Endothelial cell of umbilical vein (primary cell): ENCODE measurements at places on chromosomes 1 and 21. TPM values are rescaled to one million over a fixed set of nuclear protein-coding genes. Genes with fewer than 3 reads are reported as not detected.

Gene SDHC
- 136 and 148 TPM in 2 replicates for total RNA-seq

Gene CFAP74
- total RNA-seq = not detected in 2 replicates

Gene INAVA
- total RNA-seq = 0.42 TPM in 2 replicates

Gene IFI44
- total RNA-seq = 9.6 and 11.8 TPM in 2 replicates

Gene DNALI1
- total RNA-seq = 6.2 and 8.1 TPM in 2 replicates

Gene SLAMF9
- not detected in 2 replicates for total RNA-seq

Gene FMN2
- not detected in 2 replicates for total RNA-seq

Gene CA6
- total RNA-seq = not detected in 2 replicates

Gene KCNN3
- total RNA-seq = 0.85 and 1.1 TPM in 2 replicates

Gene ZNF670
- total RNA-seq = 5.1 and 5.2 TPM in 2 replicates

Gene C1orf94
- not detected in 2 replicates for total RNA-seq

Gene GUCA2B
- not detected in 2 replicates for total RNA-seq

Gene TNFRSF9
- total RNA-seq = 0.22 TPM in 1 of 2 replicates, not detected in the other

Gene HAO2
- not detected in 2 replicates for total RNA-seq

Gene ADORA1
- not detected in 2 replicates for total RNA-seq

Gene TNNI3K
- total RNA-seq = not detected in 2 replicates

Gene ARMH1
- total RNA-seq = not detected in 2 replicates

Gene DIO1
- not detected in 2 replicates for total RNA-seq

Gene ZNF648
- not detected in 2 replicates for total RNA-seq

Gene HCN3
- 1.8 and 3.3 TPM in 2 replicates for total RNA-seq

Gene UBASH3A
- not detected in 2 replicates for total RNA-seq

Gene SPRR2G
- not detected in 2 replicates for total RNA-seq

Gene IFI44L
- total RNA-seq = 1.5 and 2.8 TPM in 2 replicates

Gene TLR5
- total RNA-seq = 0.15 and 0.16 TPM in 2 replicates
